ENCODE measurements at places on chromosomes 4 and X.

GRCh38 chr4:8167291-8167690 lies 8.7 kb upstream of the ABLIM2 start:
- no peak for DNase-seq

DNA sequence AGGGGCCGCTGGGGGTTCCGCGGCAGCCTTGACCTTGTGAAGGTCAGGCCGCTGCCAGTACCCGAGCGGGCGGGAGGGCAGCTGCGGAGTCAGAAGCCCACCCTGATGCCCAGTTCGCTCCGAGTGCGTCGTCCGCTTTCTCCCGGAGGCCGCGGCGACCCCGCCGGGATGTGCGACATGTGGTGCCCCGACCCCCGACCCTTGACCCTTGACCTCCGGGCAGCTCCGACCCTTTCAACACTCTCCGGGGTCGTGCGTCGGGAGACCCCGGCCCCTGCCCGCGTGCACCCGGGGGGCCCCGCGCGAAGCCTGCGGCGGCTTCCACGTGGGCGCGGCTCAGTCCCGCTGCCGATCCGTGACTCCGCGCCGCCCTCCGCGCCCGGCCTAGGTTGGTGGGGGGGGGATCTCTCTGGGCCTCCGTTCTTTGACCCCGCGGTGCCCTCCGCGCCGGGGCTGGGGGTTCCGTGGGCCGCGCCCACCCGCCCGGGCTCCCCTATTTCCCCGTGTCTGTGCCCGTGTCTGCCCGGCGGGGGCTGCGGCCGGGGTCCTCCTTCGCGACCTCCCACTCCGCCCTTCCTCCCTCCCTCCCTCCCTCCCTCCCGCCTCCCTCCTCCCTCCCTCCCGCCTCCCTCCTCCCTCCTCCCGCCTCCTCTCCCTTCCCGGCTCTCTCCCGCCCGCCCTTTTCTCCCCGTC lies 609 bp upstream of the SLC25A6 start:
- DNase-seq: no peak

GRCh38 chr4:152962150-152962549 lies 26.0 kb downstream of the FHDC1 start:
- no peak for DNase-seq

- no peak for DNase-seq
These were observed 26.3 kb upstream of the KDM5C start for GRCh38 chrX:53251307-53251706.

DNA sequence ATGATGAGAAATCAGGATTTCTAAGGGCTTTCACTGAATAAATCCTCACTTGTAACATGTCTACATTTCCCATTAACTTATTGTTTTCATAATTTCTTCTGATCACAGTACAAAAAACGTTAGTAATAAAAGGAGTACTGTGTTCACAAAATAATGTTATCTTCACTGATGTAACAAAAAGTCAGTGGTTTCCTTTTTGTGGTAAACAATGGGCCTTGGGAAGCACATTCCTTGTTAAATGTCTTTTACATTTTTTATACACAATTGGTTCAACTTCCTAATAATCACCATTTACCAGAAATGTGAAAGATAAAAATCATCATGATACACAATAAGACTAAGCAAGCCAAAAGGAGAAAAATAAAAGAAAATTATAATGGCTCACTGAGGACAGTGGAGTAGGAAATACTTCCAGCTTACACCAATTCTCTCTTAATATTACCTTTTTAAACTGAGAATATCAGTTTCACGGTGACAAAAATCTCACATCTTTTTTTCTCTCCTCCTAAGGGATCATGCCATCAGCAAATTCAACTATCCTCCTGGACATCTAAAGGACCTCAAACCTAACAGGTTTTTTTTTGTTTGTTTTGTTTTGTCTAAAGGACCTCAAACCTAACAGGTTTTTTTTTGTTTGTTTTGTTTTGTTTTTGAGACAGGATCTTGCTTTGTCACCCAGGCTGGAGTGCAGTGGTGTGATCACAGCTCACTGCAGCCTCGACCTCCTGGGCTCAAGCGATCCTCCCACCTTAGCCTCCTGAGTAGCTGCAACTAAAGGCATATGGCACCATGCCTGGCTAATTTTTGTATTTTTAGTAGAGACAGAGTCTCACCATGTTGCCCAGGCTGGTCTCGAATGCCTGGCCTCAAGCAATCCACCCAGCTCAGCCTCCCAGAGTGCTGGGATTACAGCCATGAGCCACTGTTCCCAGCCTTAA lies 57.3 kb downstream of the FRYL start:
- DNase-seq: no peak

- no peak for DNase-seq
These were observed 585.6 kb downstream of the IL1RAPL1 start for GRCh38 chrX:29172880-29173279.

- no peak for DNase-seq
These were observed 22.0 kb upstream of the SUPT20HL2 start for GRCh38 chrX:24335871-24336270.

DNA sequence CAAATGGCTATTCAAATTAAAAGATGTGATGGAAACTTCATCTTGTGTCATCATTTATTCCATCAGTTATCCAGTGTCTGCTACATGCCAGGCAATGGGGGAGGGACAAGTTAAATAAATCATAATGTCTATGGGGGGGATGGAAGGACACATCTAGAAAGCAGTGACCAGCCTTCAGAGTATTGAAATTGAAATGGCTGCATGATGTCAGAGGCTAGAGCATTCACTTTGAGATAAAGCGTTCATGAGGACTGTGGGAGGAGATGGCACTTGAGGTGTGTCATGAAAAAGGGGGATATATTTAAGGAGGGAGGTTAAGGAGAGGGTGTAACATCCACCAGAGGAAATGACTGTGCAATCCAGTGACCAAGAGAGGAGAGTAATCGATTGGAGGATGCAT lies 50.6 kb downstream of the SLIT2 start:
- no peak for DNase-seq

DNA sequence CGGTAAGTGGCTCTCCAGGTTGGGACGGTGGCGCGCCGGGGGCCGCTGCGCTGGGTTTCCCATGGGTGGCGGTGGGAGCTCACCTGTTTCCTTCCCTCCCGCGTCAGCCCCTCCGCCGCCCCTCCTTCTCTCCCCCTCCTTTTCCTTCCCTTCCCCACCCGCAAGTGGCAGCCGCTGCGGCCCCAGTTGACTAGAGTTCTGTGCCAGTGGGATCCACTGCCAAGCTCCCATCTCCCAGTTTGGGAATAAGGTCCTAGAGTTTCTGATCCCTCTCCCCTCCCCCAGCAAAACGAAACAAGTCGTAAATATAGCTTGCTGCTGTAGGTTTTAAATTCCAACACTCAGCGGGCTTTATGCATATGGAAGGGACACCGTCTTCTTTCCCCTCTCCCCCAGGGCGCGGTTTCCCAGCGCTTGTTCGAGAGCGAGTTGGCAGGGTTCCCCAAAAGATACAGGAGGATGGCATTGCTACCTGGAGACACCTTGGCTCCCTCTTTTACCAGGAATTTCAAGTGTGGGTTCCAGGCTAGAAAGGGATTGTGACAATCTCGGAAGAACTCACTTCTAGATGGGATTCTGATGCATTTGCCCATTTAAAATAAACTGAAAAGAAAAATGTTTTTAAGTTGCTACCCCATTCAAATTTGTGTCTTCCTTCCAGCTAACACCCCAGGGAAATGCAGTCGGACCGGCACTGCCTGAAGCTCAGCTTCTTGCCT lies 1.2 kb downstream of the TLL1 start:
- no peak for DNase-seq

- DNase-seq: no peak
These were observed 13.0 kb downstream of the RAP2C start for GRCh38 chrX:132206259-132206658.

- no peak for DNase-seq
These were observed 61.7 kb upstream of the SRD5A3 start for GRCh38 chr4:55284331-55284730.

GRCh38 chrX:11543249-11543648 lies 122.5 kb downstream of the ARHGAP6 start:
- no peak for DNase-seq

GRCh38 chr4:168833881-168834280 lies 176.2 kb downstream of the CBR4 start:
- no peak for DNase-seq

DNA sequence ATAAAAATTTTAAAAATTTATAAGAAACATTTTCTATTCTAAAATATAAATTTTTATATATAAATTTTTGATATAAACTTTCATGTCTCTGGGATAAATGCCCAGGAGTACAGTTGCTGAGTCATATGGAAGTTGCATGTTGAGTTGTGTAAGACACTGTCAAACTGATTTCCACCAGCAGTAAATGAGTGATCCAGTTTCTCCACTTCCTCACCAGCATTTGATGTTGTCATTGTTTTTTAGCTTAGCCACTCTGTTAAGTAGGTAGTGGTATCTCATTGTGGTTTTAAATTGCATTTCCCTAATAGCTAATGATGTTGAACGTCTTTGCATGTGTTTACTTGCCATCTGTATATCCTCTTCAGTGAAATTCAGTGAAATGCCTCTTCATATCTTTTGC lies 66.5 kb downstream of the MAMLD1 start:
- no peak for DNase-seq

- no peak for DNase-seq
These were observed 20.5 kb downstream of the C4orf54 start for GRCh38 chr4:99637174-99637573.

- DNase-seq: no peak
These were observed 23.8 kb downstream of the PPP1R2C start for GRCh38 chrX:42754115-42754514.
